MV-4-11 (cell line): ENCODE measurements at places on chromosomes 3 and 15.

- DNase-seq, result no peak
Measured at GRCh38 chr15:100309109-100310040, 32.4 kb downstream of the ADAMTS17 start.

DNA sequence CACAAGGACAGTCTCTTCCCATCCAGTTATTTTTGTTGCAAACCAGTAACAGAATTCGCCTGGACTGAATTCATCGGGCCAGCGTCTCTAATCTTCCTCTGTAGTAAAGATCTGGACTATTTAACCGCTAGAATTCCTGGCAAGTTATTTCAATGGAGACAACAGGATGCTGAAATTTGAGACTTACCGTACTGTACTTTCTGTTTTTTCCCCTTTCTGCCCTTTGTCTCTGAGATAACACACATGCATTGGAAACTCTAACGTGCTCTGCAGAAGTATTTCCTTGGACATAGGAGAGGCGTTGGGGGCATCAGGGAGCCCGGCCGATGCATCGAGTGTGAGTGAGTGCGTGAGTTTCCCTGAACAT, 61.5 kb downstream of the ASB7 start:
- no peak for DNase-seq

- DNase-seq, result no peak
Measured at GRCh38 chr3:46942481-46943236, 33.9 kb downstream of the CCDC12 start.

DNA sequence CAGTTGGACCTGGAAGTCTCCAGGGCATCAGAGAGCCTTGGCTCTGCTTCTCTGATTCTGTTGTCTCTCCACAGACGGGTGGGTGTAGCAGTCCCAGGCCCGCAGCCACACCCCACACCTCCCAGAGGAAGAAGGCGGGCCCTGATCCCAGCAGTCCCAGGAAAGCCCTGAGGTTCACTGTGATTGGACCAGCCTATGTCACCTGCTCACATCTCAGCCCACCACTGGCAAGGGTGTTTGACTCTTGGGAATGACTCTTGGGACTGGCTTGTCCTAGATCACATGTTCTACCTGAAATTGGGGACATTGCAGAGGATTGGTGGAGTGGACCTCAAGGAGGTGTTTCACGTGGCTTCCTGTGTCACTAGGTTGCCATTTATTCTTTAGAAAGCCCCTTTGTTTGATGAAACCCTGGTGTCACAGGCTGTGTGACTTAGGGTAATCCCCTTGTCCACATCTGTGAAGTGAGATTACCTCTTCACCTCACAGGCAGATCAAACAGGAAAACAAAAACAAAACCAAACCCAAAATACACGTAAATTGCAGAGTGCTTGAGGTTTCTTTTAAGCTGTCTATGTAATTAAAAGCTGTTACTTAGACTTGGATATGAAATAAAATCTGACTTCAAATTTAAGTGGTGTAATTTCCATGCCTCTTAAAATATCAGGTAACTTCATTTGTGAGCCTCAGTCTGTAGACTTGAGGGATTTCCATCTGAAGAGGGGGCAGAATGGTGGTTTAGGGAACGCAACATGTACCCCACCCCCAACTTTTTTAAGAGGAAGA, 26.7 kb downstream of the FLNB start:
- no peak for DNase-seq

GRCh38 chr15:40226736-40227135, 12.1 kb upstream of the PAK6 start:
- no peak for DNase-seq

DNA sequence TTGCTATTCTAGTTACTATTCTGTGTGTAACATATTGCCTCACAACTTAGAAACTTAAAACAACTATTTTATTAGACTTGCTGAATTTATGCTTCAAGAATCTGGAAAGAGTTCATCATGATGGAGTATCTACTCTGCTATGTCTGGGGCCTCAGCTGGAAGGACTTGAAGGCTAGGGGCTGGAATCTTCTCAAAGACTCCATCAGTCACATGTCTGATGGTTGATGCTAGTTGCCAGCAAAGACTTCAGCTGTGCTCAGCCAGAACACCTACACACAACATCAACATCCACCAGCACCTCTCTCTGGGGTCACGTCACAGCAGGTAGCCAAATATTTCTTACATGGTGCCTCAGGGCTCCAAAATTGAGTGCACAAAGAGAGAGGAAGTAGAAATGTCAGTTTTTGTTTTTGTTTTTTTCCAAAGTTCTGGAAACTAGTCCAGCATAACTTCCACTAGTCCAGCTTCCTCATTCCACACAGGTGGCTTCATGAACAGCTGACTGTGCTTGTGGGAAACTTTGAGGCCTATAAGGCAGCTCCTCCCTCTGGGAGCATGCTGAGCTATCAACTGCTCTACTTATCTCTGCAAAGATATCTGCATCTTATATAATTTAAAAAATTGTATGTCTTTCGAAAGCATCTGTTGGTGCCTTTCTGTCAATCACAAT, 325.4 kb upstream of the AGTR1 start:
- DNase-seq, result no peak

DNA sequence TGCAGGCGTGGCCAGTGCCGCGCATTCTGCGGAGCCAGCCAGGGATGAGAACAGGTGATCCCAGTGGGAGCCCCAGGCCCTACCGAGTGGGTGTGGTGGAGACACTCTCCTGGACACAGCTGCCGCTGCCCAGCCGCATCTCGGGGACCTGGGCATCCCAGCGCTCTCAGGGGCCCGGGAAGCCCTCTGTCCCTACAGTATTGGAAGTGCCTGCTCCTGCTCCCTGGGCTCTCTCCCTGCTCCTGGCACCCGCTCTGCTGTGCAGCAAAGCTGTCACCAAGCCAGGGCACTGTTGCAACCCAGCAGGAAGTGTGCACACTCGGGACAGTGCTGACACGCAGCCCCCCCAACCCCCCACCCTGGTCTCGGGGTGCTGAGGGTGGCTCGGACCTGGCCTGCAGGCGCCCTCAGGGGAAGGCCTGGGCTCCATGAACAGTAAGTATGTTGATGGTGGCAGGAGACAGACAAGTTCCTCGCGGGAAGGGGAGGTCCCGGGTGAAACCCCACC, 1177.4 kb upstream of the GBE1 start:
- no peak for DNase-seq
